ENCODE measurements at places on chromosomes 2 and 18. TPM values are rescaled to one million over a fixed set of nuclear protein-coding genes. Genes with fewer than 3 reads are reported as not detected.

PCARE gene
- not detected for total RNA-seq

MYO5B gene
- total RNA-seq: under 0.01 TPM

FAM228B gene
- total RNA-seq: 3.9 TPM

THUMPD2 gene
- total RNA-seq: 11.7 TPM

TFPI gene
- total RNA-seq: 274 TPM

SH3BP4 gene
- total RNA-seq: 32.7 TPM

RNF149 gene
- total RNA-seq: 51.4 TPM

DHRS9 gene
- total RNA-seq: not detected

PFN4 gene
- 0.78 TPM for total RNA-seq

FEV gene
- not detected for total RNA-seq

IHH gene
- not detected for total RNA-seq

Data from subcutaneous preadipocyte (primary cell).